ENCODE measurements at places on chromosomes 4 and X.

DNA sequence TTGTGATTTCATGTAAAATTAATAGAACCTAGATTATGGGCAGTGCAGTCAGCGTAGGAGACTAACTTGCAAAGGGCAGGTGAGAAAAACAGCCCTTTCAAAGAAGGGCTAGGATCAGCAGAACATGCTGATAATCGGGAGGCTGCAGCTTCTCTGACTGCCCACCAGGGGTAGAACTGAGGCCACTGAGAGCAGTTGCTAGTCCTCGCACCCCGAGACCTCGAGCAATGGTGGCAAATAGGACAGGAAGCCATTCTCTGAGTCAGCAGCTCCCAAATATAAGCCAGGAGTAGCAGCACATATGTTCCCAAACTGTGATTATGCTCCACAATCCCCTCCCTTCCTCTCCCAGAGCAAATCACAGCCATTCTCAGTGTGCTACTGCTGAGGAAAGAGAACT, 186.5 kb downstream of the MSL3 start:
- no peak for DNase-seq

DNA sequence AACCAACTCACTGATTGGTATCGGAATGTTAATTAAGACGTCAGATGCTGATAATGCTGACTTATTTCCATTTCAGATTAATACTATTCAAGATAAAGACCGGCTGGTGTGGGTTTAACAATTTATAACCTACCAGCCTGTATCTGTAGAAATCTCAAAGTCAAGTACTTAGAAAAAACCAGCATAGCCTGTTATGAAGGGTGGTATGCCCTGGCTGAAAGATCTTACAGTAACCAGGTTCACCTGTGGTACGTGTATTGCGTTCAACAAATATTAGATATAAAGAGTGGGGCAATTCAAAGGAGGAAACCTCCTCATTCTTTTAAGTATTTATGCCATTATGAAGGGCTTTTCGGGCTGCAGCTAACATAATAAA, 240.8 kb upstream of the ANXA3 start:
- no peak for DNase-seq

DNA sequence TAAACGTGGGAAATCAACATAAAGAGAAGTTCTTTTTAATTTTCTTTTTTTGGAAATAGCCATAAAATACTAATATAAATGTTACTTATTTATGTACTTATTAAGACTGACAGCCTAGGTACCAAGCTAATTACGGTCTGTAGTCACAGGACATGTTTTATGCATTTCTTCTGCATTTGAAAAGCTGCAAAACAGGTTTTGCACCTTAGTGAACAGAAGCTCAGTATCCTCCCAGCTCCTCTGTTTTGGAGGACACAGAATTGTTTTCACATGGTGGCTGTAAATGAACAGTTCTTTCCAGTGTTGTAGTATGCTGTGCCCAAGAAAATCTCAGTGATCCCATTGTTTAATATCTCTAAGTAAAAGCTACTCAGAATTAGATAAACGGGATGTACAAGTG, 1788.0 kb upstream of the TENM3 start:
- no peak for DNase-seq

DNA sequence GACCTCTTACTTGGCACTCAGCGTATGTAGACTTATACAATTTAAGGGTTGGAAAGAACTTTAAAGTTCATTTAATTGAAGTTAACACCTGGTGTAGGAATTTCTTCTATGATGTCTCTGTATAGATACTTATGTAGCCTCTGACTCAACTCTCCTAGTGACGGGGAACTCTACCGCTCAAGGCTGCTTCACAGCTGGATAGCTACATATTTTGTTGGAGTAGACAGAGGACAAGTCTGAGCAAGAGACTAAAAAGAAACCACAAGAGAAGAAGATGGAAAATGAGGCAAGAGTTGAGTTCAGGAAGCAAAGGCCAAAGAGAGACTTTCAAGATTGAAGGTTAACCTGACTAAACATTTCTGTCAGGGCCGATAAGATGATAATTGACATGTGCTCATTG, 52.6 kb downstream of the GPR50 start:
- no peak for DNase-seq

DNA sequence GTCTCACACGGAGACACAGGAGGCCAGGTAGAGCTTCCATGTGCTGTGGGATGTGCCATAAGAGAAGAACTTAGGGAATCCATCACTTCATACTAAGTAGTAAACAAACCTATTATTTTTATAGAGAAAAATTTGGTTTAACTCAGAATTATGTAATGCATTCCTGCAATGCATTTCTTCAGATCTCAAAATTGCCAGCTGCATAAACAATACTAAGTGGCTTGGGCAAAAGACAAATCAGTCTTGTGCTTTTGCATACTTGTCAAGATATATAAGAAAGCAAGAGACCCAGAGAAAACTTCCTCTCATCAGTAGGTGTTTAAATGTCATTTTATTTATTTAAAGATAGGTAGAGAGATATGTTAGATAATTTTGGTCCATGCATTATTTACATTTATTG, 382.1 kb upstream of the CTSO start:
- no peak for DNase-seq

DNA sequence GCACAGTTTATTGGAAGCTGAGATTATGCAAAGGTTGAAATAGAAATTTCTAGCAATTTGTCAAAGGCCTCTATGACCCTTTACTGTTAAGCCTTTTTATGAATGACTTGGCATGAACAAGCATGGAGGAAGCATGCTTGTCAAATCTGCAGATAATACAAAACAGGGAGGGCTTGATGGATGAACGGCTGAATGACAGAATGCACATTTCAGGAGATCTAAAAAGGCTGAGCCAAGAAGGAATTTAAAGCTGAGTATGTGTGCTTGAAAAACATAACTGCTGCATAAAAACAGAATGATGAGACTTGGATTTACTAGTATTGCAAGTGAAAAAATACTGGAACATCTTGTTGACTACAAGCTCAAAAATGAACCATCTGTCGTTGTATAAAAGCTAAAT, 29.0 kb upstream of the UBE2K start:
- DNase-seq: no peak

- no peak for DNase-seq
Observed at GRCh38 chr4:120847019-120847582, 75.4 kb downstream of the PRDM5 start.

DNA sequence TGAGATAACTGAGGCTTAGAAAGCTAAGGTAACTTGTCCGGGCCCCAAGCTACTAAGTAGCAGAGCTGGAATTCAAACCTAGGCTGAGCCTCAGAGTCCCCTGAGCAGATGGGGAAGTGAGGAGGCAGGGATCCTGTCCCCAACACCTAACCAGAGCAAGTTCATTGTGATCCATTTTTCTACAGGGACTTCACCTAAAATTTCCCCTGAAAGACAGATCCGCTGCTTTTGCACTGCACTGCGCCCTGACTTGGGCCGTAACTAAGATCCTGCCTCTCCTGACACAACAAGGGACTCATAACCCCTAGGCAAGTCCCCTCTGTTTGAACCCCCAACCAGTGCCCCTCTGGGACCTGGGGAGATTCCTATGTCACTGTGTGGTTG, 25.6 kb upstream of the MTM1 start:
- no peak for DNase-seq

DNA sequence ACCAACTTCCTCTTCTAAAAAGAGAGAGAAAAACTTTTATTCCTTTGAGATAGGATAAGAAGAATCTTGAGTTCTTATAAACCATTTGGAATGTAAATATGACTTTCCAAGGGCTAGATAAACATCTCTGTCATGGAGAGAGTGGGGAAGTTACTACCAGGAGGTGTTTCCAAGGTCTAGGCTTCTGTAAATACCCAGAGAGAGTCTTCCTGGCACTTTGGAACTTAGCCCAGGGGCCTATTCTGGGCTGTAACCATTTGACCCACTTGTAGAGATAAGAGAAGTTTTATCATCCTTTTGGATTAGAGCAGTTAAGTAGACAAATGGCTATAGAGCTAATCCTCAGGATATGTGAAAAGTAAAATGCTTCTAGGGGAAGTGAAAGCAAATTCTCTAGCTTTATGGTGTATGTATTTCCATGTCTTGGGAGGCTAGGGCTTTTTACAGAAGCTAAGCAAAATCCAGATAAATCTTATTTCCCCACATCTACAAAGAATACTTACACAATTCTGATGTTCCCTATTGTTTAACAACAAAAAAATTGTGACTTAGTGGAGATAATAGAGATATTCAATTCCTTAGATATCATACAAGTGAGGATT, 51.1 kb downstream of the MCUB start:
- no peak for DNase-seq

All from SIG-M5 (cell line).